Calu3 (cell line): ENCODE measurements at places on chromosomes 4 and X. TPM values are rescaled to one million over a fixed set of nuclear protein-coding genes. Genes with fewer than 3 reads are reported as not detected.

Gene EREG
- total RNA-seq = 413 and 422 TPM in 2 replicates

GRCh38 chr4:39259571-39260330, 77.4 kb downstream of the WDR19 start:
- H3K36me3 ChIP-seq = no peaks in the 10 kb centered on the region
- H3K4me1 ChIP-seq = peaks cover 7% of the 10 kb centered on the region
- H3K4me3 ChIP-seq = no peak overlapping the region
- H3K27ac ChIP-seq = no peak overlapping the region

GRCh38 chrX:12686331-12686730, 104.9 kb upstream of the PRPS2 start:
- H3K27me3 ChIP-seq = peaks cover 95% of the 10 kb centered on the region
- H3K36me3 ChIP-seq = no peaks in the 10 kb centered on the region
- no peak for DNase-seq
- no peak overlapping the region for H3K27ac ChIP-seq
- H3K4me3 ChIP-seq = no peak overlapping the region

DNA sequence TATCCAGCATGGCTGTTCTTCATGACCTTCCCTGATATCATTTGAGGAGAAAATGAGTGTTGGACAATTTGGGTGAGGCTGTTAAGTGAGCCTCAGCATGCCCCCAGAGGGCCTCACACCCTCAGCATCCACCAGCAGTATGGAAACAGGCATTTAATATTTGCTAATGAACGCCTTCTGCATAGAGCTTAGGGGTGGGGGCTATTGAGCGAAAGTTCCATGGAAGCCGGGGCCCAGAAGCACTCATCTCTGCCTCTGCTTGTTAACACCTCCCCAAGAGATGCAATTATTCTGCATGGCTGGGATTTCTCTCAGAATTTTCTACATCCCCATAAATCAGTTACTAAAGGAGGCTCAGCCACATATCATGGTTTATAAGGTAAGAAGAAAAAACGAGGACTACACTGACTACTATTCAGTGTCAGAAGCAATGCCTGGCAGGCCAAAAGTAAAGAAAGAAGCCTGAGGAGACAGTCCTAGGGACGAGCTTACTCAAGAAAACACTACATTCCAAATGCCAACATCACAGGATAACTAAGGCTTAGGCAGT, 100.1 kb upstream of the MAP3K15 start:
- H3K4me1 ChIP-seq = peaks cover 8% of the 10 kb centered on the region
- no peak for DNase-seq
- H3K4me3 ChIP-seq = no peak overlapping the region
- no peaks in the 10 kb centered on the region for H3K27me3 ChIP-seq
- H3K36me3 ChIP-seq = peaks cover 8% of the 10 kb centered on the region
- no peak overlapping the region for H3K27ac ChIP-seq

- H3K4me1 ChIP-seq = peaks cover 9% of the 10 kb centered on the region
- H3K4me3 ChIP-seq = no peak overlapping the region
- H3K27me3 ChIP-seq = no peaks in the 10 kb centered on the region
- H3K36me3 ChIP-seq = no peaks in the 10 kb centered on the region
- H3K27ac ChIP-seq = no peak overlapping the region
Observed at GRCh38 chr4:88247148-88247547, 37.2 kb downstream of the PPM1K start.
